Glutamatergic neuron (in vitro differentiated cells): ENCODE measurements at places on chromosomes 3 and 15.

- DNase-seq, result no peak
Observed at GRCh38 chr15:66758844-66759243, 56.8 kb downstream of the SMAD6 start.

DNA sequence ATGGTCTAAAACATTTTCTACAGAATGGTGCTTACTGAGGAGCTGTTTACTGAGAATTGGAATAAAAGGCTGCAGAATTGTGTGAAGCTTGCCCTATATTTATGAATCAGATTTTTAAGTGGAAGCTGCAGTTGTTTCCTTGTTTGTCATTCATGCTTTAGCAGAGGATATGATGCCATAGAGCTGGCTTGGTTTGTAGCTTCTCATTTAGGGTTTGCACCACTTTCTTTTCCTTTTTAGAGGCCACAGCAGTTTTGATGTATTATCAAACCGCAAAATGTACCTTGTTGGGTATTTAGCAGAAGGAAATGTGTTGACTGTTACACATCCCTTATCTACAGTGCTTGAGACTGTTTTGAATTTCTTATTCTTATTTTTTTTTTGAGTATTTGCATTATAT lies 66.2 kb downstream of the RASA2 start:
- DNase-seq, result no peak

DNA sequence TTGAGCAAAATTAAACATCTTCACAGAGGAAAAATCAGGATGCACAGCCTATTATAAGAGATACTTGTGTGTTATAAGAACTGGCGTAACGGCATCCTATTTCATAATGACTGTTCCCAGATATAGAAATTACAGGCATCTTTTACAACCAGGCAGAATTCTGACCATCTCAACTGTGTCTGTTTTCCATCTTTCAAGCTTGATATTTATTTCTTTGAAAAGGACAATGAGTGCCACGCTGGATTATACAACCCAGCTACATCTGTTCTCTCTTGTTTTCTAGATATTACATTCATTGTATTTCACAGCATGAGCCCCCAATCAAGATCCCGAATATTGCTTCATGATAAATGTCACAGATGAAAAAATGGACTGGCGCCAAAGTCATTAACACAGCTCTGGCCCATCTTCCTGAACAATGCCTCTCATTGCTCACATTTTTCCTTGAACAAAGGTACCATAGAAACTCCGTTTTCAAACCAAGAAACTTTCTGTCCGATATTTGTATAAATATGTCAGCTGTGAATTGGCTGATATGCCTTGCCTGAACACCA lies 420.6 kb downstream of the TBL1XR1 start:
- DNase-seq, result no peak

DNA sequence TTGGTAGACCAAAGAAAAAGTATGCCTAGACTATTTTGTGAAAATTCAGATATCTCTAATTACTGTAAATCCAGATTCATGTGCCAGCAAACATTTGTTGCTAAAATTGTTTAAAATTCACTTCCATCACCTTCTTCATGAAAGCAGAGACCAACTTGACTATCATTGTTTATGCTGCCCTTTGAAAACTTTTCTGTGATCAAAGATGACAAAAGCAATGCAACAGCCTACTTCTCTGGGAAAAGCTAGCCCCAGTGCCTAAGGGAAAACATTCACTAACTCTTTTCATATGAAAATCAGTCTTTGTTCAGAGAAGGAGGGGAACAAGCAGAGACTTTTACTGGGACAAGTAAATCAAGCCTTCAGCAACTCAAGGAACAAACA lies 178.0 kb upstream of the P2RY1 start:
- no peak for DNase-seq

- DNase-seq, result no peak
Observed at GRCh38 chr15:71011503-71012155, 103.6 kb upstream of the THSD4 start.

DNA sequence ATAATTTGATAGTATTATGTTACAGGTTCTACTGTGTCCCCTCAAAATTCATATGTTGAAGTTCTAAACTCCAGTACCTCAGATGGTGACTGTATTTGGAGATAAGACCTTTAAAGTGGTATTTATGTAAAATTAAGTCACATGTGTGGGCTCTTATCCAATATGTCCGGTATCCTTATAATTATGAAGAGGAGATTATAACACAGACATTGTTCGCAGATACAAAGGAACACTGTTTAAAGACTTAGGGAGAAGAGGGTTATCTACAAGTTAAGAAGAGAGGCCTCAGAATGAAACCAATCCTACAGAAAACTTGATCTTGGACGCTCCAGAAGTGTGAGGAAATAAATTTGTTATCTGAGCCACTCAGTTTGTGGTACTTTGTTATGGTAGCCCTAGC lies 50.9 kb downstream of the DPH6 start:
- DNase-seq, result no peak

DNA sequence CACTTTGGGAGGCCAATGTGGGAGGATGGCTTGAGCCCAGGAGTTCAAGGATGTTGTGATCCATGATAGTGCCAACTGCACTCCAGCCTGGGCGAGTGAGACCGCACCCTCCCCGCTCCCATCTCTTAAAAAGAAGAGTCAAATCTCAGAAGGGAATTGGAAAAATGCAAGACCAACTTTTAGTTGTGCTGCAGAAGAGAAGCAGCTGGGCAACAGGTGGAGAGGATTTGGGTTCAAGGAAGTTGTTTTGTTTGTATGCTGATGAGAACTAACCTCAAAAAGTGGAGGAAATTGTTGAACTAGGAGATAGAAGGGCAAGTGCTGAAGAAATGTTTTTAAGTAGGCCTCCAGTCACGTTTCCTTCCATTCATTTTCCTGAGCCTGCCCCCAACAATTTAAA lies 12.8 kb upstream of the PDCD7 start:
- DNase-seq, result no peak

GRCh38 chr3:144314946-144315345 lies 343.3 kb downstream of the DIPK2A start:
- no peak for DNase-seq

GRCh38 chr3:184760337-184761074 lies 48.6 kb upstream of the MAGEF1 start:
- DNase-seq, result no peak

GRCh38 chr3:195054311-195054710 lies 216.6 kb downstream of the XXYLT1 start:
- DNase-seq, result no peak

DNA sequence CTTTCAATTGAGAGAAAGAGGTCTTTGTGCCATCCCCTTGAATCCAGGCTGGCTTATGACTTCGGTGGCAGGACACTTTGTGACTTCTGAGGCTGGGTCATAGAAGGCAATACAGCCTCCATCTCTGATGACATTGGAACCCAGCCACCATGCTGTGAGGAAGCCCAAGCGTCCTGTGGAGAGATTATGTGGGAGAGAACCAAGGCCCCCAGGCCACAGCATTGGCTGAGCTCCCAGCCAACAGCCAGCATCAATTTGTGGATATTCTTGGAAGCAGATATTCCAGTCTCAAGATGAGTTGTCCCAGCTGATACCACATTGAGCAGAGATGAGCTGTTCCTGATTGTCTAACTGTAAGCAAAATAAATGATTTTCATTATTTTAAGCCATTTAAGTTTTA lies 12.7 kb upstream of the XIRP1 start:
- no peak for DNase-seq

- DNase-seq, result no peak
Observed at GRCh38 chr15:93612953-93613352, 523.9 kb upstream of the RGMA start.

- no peak for DNase-seq
Observed at GRCh38 chr3:165464736-165465135, 268.6 kb upstream of the SLITRK3 start.

DNA sequence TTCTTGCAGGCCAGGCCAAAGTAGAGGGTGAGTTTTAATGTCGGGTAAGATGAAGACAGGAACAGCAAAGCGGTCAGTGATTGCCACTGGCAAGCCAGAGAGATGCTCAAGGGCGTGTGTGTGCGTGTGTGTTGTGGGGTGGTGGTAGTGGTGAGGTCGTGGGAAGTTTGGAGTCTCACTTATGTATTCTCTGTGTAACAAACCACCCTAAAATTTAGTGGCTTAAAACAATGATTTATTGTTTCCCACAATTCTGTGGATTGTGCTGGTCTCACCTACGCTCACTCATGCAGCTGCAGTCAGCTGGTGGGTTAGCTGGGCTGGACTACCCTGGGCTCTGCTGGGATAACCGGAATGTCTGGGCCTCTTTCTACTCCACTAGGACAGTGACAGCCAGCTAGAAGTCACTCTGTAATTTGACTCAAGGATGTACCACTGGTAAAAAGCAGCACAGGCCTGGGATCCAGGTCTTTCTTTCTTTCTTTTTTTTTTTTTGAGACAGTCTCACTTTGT lies 50.9 kb upstream of the BHLHE40 start:
- DNase-seq, result no peak

DNA sequence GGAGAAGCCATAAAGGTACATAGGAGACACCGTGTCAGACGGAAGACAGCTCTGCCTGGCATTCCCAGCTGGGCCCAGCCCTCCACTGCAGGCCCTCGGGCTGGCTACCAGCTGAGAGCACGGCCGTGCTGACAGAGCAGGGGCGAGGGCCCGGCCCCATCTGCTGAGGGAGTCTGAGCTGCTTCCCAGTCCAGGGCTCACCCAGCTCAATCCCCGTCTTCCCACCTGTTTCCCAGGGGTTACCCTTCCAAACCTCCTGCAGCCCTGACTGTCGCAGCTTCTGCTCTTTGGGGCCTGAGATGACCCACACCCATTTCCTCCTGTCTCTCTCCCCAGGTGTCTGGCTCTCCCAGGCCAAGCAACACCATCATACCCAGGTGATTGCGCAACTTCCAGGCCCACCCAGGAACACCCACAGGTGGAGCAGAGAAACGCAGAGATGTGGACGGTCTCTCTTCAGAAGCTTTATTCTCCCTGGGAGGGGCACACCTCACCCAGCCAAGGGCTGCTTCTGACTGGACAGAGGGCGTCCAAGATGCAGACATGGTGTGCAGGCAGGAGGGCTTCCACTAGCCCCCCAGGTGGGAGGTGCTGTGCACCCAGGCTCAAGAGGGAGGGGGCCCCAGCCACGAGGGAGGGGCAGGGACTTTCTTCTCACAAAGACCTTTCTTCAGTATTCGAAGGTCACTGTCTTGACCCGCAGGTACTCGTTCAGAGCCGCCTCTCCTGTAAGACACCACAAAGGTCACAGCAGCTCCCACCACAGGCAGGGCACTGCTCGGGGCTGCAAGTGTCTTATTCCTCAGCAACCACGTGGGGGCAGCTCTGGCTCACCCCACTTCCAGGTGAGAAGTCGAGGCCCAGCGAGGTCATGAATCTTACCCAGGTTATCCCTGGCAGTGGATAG lies 19.4 kb upstream of the SLC41A3 start:
- no peak for DNase-seq
